Hematopoietic multipotent progenitor cell treated with erythropoietin and hydrocortisone succinate and interleukin-3 and kit ligand, for 8 days (in vitro differentiated cells): ENCODE measurements at places on chromosomes 1 and 21.

DNA sequence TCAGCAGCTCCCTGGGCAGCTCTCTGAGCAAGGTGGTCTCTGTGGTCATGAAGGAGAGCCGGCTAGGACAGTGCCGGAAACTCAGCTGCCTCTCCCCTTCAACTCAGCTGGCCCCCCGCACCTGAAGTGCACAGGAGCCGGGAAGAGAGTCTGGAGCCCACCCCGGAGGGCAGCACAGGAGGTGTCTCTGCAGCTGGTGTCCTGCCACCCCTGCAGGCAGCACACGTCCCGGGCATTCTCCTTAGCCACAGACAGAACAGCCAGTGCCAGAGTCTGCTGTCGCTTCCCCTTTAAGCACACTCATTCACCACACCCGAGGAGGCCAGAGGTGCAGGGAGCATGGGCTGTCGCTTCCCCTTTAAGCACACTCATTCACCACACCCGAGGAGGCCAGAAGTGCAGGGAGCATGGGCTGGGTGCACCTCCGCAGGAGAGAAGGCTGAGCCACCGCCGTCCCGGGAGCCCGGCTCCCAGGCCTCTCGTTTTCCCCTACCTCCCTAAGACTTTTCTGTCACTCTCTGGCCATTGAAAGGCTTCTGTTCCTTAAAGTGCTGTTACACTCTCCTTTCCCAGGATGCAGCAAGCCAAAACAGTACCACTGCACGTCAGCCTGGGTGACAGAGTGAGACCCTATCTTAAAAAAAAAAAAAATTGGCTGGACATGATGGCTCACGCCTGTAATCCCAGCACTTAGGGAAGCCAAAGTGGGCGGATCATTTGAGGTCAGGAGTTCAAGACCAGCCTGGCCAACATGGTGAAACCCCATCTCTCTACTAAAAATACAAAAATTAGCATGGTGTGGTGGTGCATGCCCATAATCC lies 16.9 kb upstream of the SAMD11 start:
- DNase-seq = peak; percentile 70

DNA sequence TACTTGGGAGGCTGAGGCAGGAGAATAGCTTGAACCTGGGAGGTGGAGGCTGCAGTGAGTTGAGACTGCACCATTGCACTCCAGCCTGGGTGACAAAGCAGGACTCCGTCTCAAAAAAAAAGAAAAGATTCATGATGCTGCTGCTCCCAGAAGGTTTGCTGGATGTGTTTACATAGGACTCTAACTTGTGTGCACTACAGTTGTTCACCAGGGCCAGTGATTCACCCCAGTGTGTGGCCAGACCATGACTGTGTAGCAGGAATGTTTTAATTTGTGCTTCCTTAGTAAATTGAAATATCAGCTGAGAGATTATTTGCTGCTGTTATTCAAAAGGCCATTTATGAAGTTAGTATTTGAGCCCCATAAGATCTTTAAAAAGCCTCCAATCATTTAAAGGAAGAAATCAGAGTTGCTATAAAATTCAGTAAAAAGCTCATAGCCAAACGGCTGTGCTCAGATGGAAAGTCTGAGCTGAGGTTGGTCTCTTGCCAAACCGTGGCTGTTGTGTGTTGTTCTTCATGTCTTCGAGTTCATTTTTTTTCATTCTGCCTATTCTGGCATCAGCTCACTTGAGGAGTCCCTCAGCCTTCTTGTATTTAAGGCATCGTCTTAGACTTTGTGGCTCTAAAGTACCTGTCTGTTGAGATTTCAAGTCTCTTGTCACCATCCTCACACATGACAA lies 18.1 kb upstream of the PGD start:
- DNase-seq = no peak

DNA sequence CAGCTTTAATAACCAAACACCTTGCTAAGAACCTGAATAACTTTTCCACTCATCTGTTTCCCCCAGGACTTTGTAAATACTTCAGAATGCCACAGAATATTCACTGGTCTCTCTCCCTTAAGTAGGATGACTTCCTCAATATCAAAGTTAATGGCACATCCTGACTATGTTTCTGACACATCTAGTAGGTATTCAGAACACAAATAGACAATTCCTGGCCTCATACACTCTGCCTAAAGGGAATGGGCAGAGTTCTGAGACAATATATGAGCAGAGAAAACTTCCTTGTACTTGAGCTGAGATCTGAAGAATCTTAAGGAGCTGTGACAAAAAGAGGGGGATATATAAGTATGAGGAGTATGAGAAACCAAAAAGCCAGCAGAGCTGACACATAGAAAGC lies 34.8 kb downstream of the ANKRD13C start:
- DNase-seq = no peak

- DNase-seq = no peak
Observed at GRCh38 chr1:107979088-107979487, 14.1 kb upstream of the VAV3 start.

GRCh38 chr1:29758781-29759499 lies 522.6 kb downstream of the PTPRU start:
- no peak for DNase-seq

- peak; percentile 60 for DNase-seq
Observed at GRCh38 chr1:42334240-42335049, 590 bp downstream of the FOXJ3 start.

GRCh38 chr1:32546611-32547010 lies 7.4 kb downstream of the ZBTB8A start:
- no peak for DNase-seq

DNA sequence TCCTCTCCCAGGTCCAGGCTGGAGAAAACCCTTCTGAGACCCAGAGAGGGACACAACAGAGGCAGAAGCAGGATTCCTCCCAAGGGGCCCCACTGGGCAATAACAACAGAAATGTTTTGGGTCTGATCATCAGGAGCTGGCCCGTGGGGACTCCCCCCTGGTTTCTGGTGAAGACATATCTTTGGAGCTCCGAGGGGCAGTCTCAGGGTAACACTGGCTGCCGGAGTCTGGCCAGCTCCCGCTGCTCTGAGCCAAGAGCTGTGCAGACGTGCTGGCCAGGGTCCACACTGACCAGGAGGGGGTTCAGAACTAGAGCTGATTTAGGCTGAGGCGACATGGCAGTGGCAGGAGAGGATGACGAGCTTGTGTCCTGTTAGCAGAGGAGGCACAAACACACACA lies 13.1 kb downstream of the ECE1 start:
- no peak for DNase-seq

DNA sequence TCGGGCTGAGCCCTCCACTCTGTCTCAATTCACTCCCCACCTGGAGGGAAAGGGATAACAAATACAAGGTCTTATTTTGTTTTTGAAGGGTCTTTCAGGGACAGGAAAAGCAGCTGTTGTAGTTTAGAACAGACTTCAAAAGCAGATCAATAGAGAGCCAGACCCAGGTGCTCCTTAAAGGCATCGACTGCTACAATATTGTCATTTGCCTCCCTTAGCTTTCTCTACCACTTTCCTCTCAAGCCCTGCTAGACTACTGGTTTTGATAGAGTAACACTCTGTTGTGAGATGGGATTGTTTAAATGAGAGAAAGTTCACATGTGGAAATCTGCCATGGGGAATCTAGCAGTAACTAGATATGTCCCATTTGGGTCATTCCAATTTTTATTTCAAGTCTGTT lies 24.0 kb downstream of the RGS7 start:
- no peak for DNase-seq

DNA sequence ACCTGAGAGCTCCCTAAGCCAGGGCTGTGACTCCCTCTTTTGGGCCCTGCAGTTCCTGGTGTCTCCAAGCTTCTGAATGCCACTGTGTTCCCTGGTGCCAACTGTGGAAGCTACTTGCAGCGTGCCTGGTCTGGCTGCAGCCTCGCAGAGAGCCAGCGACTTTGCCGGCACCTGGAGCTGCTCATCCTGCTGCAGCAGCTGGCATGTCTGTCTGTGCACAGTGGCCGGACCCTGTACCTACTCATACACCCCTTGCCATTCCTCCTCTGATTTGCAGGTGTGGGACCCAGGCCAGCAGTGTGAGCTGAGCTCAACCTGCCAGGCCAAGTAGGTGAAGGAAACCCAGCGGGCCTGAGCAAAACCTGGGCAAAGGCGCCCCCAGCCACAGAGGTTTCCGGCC lies 12.3 kb upstream of the AADACL4 start:
- no peak for DNase-seq

GRCh38 chr1:17984583-17984982 lies 123.0 kb upstream of the IGSF21 start:
- DNase-seq = peak; percentile 34

DNA sequence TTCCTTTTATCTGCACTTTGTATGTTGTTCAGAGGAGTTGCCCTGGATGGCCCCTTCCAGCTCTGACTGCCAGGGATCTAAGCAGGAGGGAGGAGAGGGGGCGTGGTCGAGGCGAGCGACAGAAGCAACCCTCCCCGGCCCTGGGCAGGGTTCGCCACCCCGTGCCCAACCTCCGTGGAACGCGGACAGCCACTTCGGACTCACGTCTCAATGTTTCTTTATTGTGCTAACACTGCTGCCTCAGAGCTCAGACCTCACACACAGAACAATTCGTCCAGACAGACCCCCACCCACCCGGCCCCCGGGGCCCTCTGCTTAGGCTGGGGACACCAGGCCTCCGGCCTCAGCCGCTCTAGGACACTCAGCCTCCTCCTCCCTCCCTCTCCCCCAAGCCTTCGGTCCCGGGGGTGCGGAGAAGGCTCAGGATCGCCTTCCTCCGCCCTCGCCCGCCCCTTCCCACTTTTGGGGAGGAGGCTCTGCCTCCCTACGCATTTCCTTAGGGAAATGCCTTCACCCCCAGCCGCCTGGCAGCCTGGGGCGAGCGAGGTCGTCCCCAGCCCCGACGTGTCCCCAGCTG lies 8.3 kb downstream of the VSIG8 start:
- DNase-seq = peak; percentile 19

DNA sequence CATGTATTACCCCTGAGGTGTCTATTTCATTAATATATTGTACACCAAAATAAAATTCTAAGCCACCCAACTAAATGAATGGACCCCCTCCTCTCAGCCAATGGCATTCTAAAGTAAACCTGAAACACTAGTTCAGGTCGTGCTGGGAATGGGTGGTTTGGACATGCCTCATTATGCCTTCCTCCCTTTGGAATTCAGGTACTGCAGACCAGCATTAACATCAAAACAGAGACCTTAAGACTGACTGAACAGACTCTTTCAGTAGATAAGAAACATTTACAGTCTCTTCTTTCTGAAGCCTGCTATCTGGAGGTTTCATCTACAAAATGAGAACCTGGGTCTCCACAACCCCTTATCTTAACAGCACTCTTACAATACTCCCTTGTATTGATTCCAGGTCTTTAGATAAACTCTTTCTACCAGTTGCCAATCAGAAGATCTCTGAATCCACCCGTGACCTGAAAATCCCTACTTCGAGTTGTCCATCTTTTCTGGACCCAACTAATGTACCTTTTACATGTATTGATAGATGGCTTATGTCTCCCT lies 93.6 kb downstream of the PKN2 start:
- DNase-seq = peak; percentile 9

GRCh38 chr1:49597436-49597835 lies 426.3 kb downstream of the AGBL4 start:
- no peak for DNase-seq

GRCh38 chr1:93595266-93595665 lies 86.4 kb downstream of the BCAR3 start:
- no peak for DNase-seq

GRCh38 chr21:45318556-45319404 lies 31.1 kb upstream of the POFUT2 start:
- no peak for DNase-seq

- no peak for DNase-seq
Observed at GRCh38 chr1:111894497-111894896, 95.0 kb downstream of the KCND3 start.
